AG08396 (cell line): ENCODE measurements at places on chromosomes 1 and 21.

DNA sequence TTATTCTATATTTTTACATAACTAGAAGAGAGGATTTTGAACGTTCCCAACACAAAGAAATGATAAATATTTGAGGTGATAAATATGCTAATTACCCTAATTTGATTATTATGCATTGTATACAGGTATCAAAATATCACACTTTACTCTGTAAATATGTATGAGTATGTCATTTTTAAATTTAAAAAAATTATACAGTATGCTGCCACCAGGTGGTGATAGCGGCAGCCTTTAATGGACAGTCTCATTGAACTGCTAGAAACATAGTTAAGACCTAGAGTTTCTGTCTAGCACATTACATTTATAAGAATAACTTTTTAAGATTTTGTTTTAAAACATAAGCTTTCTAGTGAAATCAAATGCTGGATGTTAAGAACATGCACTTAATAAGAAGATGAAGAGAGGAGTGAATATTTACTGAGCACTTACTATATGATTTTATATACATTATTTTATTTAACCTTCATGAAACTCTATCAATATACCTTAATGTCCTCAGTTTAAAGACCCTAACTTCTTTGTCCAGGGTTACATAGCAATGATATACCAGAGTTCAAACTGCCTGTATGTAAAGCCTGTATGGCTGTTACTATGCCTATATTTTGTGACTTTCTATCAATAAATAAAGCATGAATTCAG is 207.1 kb downstream of the NUF2 start:
- peak; percentile 23 for DNase-seq

GRCh38 chr1:2547210-2548067 is 8.7 kb upstream of the TNFRSF14 start:
- no peak for DNase-seq

DNA sequence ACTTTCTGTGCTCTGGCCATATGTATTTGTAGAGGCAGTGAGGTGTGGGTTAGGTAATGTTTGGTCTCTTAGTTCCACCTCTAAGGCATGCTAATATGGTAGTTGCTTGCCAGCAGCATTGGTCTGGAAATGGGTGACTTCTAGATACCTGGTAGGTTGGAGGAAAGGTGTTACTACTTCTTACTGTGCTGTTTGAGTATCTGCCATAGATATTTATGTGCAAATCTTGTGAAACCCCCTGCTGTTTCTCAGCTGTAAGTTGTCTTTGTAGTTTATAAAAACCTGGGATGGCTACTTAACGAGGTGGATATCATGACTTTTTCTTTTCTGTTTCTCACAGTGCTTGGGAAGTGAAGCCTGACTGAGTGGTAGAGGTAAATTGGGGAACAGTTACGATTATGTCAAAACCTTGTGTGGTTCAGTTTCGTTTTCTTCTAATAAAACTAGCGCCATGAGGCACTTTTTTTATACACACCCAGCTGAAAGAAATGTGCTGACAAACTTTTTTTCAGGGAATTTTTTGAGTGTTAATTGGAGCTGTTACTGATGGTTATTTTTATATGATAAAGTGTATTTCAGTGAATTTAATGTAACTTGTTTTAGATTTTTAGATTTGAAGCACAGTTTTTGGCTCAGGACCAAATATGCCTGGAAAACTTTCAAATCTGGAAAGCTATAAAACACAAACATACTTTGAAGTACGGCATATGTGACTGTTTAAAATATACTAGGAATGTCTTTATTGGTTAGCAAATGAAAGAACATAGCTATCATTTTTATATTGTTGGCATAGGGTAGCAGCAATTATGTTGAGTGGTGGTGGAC is 42.1 kb downstream of the CAMSAP2 start:
- no peak for DNase-seq

- no peak for DNase-seq
Observed at GRCh38 chr1:166090244-166090643, 76.6 kb downstream of the FAM78B start.

GRCh38 chr1:37399830-37400464 is 74.4 kb upstream of the ZC3H12A start:
- DNase-seq, result no peak

GRCh38 chr1:40633931-40634376 is 31.5 kb downstream of the RIMS3 start:
- DNase-seq, result no peak
